ENCODE measurements at places on chromosomes 3 and 15. TPM values are rescaled to one million over a fixed set of nuclear protein-coding genes. Genes with fewer than 3 reads are reported as not detected.

DNA sequence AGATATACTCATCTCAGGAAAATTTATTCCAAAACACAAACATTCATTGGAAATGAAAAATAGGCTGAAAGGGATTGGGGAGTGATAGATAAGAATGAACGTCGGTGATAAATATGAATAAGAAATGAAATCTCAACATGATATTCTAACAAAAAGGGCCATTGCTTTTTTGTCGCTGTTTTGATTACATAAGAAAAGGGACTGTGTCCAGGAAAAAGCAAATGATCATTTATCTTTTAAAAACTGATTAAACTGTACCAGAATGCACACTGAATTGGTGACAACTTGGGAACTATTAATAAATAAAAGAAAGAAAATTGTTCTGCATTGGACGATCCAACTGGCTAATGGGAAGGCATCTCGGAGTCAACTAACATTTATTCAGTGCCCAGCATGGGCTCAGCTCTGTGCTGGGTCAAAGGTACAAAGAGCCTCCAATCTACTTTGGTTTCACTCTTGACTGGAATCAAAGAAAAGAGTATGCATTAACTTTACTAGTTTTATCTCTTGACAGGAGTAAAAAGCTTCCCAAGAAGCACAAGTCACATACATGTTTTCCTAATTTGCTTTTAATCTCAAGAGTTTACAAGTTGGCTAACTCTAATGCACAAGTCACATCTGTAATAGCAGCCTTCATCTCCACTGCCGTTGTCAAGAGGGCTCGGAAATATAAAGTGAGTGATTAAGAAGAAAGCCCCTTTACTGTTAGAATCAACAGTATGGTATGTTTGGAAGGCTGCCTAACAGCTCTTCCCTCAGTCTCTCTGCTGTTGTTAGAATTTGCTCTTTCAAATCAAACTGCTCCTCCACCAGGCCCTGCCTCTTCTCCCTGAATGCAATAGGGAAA is 280.0 kb downstream of the IGSF11 start:
- no peak for DNase-seq

DNA sequence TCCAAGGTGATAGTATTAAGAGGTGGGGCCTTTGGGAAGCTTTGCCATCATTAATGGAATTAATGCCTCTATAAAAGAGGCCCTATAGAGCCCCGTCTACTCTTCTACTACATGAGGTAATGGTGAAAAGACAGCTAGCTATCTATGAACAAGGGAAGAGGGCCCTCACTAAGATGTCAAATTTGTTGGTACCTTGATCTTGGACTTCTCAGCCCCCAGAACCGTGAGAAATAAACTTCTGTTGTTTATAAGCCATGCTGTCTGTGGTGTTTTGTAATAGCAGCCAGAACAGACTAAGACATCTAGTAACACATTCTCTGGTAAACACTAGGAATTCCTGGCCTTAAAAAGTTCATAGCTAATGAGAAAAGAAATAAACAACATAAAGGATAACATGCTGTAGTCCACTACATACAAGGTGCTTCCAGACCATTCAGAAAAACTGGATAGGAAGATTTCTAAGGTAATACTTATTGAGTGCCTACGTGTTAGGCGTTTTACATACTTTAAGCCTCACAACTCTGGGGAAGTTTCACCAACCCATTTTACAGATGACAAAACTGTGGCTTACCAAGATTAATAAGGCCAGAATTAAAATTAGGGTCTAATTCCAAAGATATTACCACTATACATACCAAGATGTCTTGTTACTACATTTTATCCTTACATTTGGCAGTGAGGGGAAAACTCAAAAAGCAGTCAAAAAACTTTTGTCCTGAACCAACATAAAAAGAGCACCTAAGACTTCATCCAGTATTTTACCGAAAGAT is 3.2 kb downstream of the UBE3A start:
- DNase-seq, result no peak

- no peak for DNase-seq
Measured at GRCh38 chr3:128348805-128349531, 117.7 kb downstream of the DNAJB8 start.

- DNase-seq, result no peak
Measured at GRCh38 chr3:65787827-65788226, 250.9 kb downstream of the MAGI1 start.

DNA sequence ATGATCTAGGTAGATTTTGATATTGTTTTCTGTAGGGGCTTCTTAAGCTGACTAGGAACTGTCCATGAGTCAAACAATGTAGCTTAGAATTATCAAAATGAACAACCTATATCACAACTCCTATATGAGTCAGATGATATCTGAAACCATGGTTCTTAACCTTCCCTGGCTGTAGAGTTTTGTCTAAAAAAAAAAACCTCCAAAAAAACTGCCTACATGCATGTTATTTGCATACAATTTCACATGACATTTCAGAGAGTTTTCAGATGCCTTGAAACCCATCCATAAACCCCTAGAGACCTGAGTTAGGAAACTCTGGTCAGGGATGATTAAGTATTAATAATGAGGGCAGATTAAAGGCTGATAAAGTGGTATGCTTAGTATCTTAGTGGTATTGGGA is 157.0 kb downstream of the CHST2 start:
- no peak for DNase-seq

GRCh38 chr3:192566706-192567290 is 160.5 kb downstream of the FGF12 start:
- peak; percentile 51 for DNase-seq

DNA sequence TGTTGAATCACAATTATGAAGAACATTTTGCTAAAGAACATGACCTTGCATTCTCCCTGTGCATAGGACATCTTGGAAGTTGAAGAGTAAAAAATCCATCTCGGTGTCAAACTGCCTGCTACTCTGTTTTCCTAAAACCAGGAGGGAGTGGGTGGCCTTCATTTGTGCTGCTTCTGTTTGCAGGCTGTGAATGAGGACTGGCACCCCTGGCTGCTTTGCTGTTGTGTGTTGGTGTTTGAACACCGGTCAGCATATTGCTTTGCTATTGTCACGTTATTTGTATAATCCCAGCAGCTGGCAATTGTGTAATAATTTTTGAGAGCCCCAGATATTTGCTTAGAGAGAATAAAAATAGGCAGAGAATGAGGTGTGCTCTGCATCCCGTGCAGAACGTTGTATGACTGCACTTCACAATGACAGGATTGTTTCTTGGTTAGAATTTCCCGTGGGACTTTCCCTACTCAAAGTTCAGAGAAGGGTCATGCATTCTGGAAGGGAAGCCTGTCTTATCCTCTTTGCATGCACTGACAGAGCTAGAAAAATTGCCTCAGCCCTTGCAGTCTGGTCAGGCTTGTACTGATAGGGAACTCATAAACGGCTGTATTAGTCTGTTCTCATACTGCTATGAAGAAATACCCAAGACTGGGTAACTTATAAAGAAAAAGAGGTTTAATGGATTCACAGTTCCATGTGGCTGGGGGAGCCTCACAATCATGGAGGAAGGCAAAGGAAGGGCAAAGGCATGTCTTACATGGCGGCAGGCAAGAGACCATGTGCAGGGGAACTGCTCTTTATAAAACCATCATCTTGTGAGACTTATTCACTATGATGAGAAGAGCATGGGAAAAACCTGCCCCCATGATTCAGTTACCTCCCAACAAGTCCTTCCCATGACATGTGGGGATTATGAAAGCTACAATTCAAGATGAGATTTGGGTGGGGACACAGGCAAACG is 16.3 kb downstream of the SV2B start:
- DNase-seq, result no peak

DNA sequence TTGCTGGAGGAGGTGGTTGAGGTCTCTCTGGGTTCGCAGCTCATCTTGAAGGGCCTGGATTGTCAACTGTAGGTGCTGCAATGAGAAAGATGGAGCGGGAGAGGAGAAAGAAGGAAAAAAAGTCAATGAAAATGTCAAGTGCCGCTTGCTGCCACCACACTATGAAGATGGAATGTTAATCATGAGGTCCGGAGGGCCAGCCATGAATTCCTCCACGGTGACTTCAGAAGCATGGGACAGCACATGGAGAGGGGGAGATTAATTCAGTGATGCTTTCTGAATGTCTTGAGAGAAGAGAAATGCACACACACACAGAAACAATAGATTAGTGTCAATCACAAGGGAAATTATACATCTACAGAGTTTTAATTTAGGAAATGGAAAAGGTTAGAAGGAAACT is 171.9 kb downstream of the ERC2 start:
- no peak for DNase-seq

DNA sequence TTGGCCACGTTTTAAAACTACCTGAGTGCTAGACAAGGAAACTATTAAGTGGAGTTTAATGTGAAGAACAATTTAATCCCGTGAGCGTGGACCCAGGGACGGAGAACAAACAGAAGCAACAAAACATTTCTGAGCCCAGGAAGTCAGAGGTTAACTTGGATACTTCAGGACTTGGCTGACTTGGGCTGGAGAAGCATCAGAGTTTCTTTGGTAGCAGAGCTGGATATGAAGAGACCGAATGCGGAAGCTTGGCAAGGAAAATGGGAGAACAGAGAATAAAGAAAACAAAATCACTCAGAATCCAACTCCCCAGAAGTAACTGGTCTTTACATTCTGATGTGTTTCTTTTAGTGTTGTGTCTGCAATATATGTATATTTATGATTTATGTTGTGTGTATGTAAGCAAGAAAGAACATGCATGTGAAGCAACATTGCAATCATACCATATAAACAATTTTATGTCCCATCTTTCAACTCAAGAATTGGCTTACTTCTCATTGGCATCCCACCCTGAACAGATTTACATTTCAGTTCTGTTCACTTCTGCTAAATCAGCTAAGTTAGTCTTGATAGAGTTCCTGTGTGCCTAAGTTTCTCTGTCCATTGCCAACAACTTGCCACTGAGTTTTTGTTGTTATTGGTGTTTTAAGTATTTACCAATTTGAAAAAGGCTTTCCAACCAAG is 17.2 kb upstream of the PLOD2 start:
- DNase-seq, result no peak

- no peak for DNase-seq
Measured at GRCh38 chr15:91308199-91308598, 208.1 kb downstream of the SV2B start.

- DNase-seq, result no peak
Measured at GRCh38 chr3:151395806-151396205, 11.3 kb upstream of the P2RY12 start.

- DNase-seq, result no peak
Measured at GRCh38 chr15:43518197-43518761, 871 bp downstream of the MAP1A start.

- DNase-seq, result no peak
Measured at GRCh38 chr3:168093229-168093628, 2.5 kb downstream of the GOLIM4 start.

- no peak for DNase-seq
Measured at GRCh38 chr3:550471-550870, 353.9 kb downstream of the CHL1 start.

GRCh38 chr3:101963902-101964362 is 114.6 kb downstream of the NFKBIZ start:
- DNase-seq, result no peak

DNA sequence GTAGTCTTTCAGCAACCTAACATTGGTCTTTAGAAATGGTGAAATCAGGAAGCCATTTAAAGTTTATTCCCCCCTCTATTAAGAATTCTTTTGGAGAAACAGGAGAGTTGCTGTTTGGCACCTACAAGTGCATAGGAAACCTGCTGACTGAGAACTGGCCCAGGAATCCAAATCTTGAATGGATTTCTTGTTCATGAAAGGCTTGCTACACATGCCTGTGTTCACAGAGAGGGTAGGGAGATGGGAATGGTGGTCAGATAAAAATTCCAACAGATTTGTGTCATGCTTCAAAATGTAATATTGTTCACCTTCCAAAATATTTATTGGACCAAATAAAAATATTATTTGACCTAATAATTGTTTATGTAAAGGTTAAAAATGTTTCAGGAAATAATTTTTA is 24.2 kb upstream of the ZPLD1 start:
- DNase-seq, result no peak

DNA sequence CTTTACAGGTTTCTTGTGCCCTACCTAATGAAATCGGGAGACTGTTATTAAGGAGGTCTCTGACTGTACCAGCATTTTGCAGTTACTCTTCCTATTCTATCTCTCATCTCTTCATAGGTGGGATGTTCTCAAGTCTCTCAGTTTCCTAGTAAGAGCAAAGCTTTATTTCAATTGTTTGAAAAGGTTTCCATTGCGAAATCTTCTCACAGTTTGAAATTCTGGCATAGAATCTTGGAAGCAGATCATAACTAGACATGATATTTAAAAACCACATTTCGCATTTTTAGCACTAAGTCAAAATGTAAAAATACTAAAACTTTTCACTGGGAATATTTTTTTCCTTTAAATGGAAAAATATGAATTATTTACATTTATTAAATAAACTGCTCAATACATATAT is 1311.4 kb downstream of the ROBO2 start:
- DNase-seq, result no peak

DNA sequence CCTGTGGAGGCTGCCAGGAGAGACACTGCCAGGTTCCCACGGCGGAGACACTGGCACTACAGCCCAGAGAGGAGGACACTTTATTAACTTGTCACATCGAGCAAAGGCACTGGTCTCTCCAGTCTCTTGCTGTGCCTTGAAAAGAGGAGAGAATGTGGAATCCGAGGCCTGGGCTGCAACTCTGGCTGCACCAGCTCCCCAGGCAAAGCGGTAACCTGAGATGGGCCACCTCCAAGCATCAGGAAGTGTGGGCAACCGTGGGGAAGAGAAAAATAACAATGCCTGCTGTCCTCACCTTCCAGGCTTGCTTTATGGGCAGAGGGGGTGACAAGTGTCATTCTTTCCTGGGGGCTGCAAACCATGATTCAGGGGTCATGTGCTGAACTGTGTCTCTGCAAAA is 91.6 kb upstream of the RGMA start:
- DNase-seq, result no peak

GRCh38 chr3:150985711-150986110 is 13.2 kb upstream of the CLRN1 start:
- DNase-seq, result no peak

DNA sequence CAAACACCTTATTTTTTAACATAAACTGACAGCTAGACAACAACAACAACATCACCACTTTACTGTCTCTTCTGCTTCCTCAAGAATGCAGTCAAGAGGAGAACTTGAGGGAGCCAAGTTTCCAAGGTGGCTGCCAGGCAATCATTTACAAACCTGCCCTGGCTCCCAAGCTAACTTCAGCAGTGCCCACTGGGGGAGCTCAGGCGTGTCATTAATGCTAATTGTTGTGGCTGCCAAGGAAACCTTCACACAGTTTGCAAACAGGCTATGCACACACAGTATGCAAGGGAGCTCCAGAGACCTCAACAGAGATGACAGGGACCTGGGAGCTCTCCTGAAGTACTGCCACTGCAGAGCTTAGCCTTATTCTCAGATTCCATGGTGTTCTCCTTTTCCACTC is 2.1 kb downstream of the DZIP1L start:
- DNase-seq, result peak; percentile 51

- peak; percentile 52 for DNase-seq
Measured at GRCh38 chr15:88232771-88233201, 23.8 kb downstream of the NTRK3 start.

- no peak for DNase-seq
Measured at GRCh38 chr15:50137330-50137761, 18.3 kb upstream of the ATP8B4 start.

Gene BMF
- 39.2 TPM for polyA plus RNA-seq

Gene MITF
- polyA plus RNA-seq, result 44.7 TPM

Gene NME9
- polyA plus RNA-seq, result 2.7 TPM

Gene PPIP5K1
- polyA plus RNA-seq, result 23.0 TPM

Gene TIMP4
- polyA plus RNA-seq, result 0.92 TPM

Gene FAN1
- 30.8 TPM for polyA plus RNA-seq

Gene REC114
- polyA plus RNA-seq, result not detected

Gene FBXW12
- 0.50 TPM for polyA plus RNA-seq

Gene ST3GAL6
- 74.7 TPM for polyA plus RNA-seq

Gene SCG5
- polyA plus RNA-seq, result 27.6 TPM

Gene ARPP21
- 0.98 TPM for polyA plus RNA-seq

Gene GOLGA6B
- not detected for polyA plus RNA-seq
